ENCODE measurements at places on chromosomes 12 and 14.
A peak's percentile ranks its signal among the peaks of the same experiment; 100 is the strongest.

GRCh38 chr14:81326451-81326850 lies 73.7 kb downstream of the STON2 start:
- no peak overlapping the region for H3K4me3 ChIP-seq
- no peak overlapping the region for H3K27ac ChIP-seq
- no peaks in the 10 kb centered on the region for H3K27me3 ChIP-seq

DNA sequence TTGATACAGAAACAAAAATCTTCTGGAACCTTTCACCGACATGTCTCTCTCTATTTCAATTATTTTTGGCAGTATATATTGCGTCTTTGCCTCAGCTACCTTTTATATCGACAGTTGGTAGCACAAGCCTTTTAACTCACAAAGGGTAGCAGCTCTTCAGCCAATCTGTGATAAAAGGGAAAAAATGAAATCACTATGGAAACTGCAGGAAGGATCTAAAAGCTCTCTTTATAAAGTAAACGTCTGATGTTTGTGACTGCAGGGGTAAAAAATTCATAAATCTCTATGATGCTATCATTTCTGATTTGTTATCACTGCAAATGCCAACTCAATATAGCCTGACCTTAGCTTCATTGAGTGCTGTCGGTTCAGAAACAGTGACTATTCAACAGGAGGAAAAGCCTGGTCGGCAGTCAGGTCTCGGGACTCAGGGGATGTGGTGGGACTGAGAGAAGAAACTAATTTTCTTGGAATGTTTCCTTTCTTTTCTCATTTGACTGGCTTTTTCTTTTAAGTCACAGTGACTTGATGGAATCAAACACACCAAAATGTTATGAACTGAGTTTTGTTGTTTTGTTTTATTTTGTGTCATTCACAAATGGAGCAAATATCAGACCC lies 5.9 kb upstream of the RMST start:
- H3K4me3 ChIP-seq = no peak overlapping the region
- H3K4me1 ChIP-seq = no peaks in the 10 kb centered on the region
- no peaks in the 10 kb centered on the region for H3K27me3 ChIP-seq

DNA sequence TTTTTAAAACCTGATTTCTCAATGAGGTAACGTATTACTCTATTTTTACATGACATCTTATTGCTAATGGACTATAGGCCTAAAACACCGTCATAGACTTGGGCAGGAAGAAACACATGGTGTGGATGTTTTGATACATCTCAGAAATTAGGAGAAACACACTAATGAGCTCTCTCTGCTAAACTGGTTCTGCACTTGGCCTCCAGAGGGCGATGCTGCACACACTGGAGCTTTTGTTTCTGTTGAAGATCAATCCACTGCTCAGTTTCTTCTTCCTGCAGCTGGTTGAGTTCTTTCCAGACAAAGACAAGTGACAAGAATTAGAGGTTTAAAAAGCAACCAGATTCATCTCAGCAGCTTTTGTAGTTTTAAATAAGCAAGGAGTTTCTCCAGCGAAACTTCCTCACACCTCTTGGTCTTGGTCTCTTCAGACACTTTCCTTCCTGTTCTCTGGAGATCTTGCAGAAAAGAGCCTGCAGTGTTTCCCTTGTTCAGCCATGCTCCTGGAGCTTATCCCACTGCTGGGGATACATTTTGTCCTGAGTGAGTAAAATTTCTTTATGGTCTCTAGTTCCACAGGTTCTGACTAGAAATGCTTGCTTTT lies 178.5 kb upstream of the OR4E1 start:
- H3K4me3 ChIP-seq = no peak overlapping the region
- H3K36me3 ChIP-seq = no peaks in the 10 kb centered on the region
- no peaks in the 10 kb centered on the region for H3K4me1 ChIP-seq
- no peak overlapping the region for H3K27ac ChIP-seq

DNA sequence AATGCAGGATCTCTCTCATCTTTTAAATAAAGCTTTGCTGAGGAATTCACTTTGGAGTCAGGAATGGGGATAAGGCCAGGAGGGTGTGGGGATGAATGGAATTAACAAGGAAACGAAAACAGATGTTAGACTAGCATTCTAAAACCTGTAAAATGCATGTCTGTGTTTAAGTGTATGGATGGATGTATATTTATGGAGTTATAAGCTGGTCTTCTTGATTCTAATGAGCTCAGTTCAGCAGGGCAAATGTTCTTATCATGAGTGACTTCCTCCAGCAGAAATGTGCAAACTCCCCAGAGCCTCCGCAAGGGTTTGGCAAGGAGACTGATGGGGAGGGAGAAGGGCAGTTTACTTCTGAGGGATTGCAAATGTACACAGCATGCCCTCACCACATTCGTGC lies 149.1 kb downstream of the NTF3 start:
- DNase-seq = no peak
- no peaks in the 10 kb centered on the region for H3K4me1 ChIP-seq
- H3K36me3 ChIP-seq = no peaks in the 10 kb centered on the region

GRCh38 chr12:6461401-6462233 lies 8.9 kb downstream of the VAMP1 start:
- no peak overlapping the region for H3K4me3 ChIP-seq
- H3K36me3 ChIP-seq = peaks cover 15% of the 10 kb centered on the region
- no peaks in the 10 kb centered on the region for H3K27me3 ChIP-seq
- H3K27ac ChIP-seq = peak overlapping the region; percentile 72
- peaks cover 15% of the 10 kb centered on the region for H3K4me1 ChIP-seq
- DNase-seq = peak; percentile 65

GRCh38 chr14:20377171-20377570 lies 33.7 kb downstream of the PARP2 start:
- H3K36me3 ChIP-seq = peaks cover 100% of the 10 kb centered on the region
- no peak for DNase-seq
- H3K27me3 ChIP-seq = no peaks in the 10 kb centered on the region
- no peak overlapping the region for H3K4me3 ChIP-seq

DNA sequence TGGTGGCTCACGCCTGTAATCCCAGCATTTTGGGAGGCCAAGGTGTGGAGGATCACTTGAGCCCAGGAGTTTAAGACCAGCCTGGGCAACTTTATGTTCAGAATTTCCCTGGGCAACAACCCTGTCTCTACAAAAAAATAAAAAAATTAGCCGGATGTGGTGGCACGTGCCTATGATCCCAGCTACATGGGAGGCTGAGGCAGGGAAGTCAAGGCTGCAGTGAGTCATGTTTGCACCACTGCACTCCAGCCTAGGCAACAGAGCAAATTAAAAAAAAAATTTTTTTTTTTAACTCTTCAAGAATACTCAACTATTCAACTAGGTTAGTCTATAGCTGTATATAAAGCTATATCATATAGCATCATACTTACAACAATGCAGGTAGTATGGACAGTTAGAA lies 113.0 kb downstream of the RALGAPA1 start:
- H3K27ac ChIP-seq = no peak overlapping the region
- no peaks in the 10 kb centered on the region for H3K27me3 ChIP-seq
- no peak for DNase-seq
- H3K4me3 ChIP-seq = no peak overlapping the region
- H3K4me1 ChIP-seq = no peaks in the 10 kb centered on the region

Data from psoas muscle (tissue), 8 donors.